ENCODE measurements at places on chromosomes 7 and 10.

DNA sequence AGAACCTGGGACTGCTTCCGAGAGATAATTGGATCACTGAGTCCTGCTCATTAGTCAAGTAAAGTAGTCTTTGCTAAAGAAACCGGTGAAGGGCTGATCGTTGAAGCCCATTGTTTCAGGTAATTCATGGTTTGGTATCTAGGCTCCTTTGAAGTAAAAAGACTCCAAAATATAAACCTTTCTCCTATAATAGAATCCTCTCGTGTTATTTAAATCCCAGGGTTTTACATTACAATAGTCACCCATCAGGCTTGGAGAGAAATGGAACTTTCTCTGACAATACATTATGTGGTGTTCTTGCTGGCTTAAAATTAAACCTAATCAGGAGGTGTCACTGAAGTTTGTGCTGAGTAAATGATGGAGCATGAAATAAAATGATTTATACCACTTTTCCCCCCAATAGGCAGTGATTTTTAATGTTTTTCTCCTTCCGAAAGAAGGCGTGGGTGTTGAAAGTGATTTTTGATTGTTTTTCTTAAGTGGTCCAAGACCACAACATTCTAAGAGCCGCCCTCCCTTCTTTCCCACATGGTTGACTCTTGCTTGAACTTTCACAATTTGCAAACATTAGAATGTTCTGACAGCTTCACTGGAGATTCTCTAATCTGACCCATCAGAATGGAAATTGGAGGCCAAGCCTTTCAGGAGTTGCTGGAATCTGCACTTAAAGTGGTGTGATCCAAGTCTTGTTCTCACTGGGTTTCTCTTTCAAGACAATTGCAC, 44.2 kb downstream of the LRMDA start:
- DNase-seq = no peak

DNA sequence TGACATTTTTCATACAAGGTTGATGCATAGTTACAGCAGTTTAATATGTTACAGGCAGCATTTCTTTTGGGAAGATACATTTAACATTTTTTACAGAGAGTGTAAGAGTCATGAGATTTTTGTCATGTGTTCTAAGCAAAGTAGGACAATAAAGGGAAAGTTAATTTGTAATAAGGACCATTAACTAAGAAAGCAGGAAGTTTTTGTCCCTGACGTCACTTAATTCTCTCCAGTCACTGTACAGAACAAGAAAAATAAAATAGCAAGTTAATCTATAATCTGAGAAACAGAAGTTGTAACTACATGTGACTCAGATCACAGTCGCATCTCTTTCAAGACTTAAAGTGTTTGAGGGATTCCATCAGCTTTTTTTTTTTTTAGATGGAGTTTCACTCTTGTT, 49.5 kb upstream of the CAPZA2 start:
- no peak for DNase-seq

DNA sequence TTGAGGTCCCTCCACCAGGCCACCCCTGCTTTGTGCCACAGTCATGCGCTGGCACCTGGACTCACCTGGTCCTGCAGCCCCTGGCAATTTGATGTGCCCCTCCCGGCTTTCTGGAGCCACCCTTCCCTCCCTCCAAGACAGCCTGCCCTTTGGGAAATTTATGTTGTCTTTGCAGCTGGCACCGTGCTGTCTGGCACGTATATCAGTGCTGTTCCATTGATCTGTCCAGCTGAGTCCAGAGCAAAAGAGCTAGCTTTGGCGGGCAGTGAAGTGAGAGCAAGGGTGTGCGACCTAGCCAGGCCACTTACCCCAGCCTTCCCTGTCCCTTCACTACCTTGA, 5.7 kb downstream of the RARRES2 start:
- DNase-seq = no peak

DNA sequence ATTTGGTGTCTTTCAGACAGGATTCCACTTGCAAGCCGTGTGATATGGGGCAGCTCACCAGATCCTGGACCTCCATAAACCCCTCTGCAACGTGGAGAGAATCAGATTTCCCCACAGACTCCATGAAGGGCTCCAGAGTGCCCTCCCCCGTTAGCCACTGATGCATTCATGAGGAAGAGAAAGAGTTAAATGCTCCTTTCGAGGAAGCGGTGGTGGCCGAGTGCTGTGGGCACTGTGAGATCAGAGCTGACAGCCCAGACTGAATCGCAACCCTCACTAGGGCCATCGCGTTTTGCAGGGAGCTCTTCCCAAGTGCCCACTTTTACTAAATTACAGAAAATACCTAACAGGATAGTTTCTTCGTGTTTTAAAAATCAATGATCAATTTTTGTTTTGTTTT, 226.3 kb upstream of the ZNF32 start:
- DNase-seq = no peak

- no peak for DNase-seq
Observed at GRCh38 chr10:43233601-43234430, 33.0 kb downstream of the RASGEF1A start.

GRCh38 chr7:112134039-112134438, 72.2 kb downstream of the DOCK4 start:
- no peak for DNase-seq

DNA sequence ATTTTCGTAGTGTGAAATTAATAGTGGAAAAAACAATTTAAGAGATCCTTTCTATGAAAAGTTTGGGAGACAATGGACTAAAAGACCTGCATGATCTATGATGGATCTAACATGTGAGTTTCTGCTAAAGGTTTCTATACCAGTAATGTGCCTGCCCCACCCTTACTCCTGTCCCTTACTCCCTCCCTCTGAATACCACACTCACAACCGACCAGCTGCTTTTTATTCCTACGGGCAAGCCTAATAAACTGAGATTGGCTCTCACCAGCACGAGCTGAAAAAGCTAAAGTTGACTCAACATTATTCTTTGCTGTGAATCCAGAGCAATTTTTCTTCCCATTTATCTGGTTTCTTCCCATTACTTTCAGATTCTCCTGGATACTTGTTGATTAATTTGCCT, 17.8 kb upstream of the REEP3 start:
- no peak for DNase-seq

Measured in NCI-H526 (cell line).